C1 segment of cervical spinal cord (tissue), 14 donors: ENCODE measurements at places on chromosomes 16 and 17.

DNA sequence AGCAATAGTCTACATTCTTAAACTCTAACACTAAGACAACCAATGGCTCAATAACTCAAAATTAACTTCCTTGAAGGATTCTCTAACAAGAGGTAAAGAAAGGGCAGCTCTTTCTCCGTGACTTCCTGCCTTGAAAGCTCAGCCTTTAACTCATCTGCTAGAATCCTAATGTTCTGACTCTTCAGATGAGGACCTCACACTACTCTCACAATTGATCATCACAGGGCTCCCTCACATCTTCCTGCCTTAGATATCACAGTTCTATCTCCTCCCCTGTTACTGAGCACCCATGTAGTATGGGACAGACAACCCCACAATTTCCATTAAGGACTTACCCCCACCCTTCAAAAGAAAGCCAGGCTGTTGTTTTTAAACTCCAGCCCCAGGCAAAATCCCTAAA, 33.5 kb downstream of the SMURF2 start:
- DNase-seq, result no peak

DNA sequence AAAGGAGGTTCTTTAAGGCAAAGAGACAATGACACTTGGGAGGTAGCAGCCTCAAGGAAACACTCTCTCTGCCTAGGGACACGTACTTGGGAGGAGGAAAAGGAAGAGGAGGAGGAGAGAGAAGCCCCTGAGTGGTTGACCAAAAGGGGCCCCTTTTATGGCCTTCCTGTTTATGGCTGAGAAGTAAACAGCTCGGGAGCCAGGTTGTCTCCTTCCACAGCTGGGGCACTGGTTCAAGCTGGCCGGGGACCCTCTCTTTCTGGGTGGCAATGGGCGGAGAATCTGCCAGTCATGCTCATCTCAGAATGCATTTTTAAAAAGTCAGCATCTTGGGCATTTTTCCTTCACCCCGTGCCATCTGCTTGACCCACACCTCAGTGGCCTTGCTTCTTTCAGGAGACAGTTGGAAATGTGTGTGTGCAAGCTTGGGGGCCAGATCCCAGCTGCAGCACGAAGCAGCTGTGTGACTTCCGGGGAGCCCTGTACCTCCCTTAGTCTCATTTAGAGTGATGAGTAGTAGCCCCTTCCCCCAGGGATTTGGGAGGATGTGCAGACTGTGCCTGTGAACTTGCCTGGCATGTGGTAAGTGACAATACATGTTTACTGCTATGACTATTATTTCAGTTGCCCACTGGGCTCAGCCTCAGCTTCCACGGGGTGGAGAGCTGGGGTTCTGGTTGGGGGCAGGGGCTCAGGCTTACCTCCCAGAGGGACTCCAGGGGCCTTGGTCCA, 33.8 kb upstream of the SALL1 start:
- no peak for DNase-seq

DNA sequence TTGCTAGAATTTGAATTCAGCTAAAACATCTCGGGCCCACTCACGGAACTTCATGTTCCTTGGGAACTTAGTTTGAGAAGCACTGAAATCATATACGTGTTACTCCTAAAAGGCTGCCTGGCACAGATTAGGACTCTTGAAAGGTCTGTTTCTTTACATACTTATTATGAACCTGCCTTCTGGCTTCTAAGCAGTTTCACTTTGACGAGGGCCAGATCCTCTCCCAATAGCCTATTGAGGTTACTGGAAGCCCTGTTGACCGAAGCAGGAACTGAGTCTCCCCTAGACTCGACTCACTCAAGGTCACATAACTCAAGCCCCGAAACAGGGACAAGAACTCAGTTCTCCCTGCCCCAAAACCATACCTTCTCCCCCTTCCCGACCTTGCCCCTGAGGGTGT, 121.9 kb upstream of the PLCG2 start:
- DNase-seq, result no peak

DNA sequence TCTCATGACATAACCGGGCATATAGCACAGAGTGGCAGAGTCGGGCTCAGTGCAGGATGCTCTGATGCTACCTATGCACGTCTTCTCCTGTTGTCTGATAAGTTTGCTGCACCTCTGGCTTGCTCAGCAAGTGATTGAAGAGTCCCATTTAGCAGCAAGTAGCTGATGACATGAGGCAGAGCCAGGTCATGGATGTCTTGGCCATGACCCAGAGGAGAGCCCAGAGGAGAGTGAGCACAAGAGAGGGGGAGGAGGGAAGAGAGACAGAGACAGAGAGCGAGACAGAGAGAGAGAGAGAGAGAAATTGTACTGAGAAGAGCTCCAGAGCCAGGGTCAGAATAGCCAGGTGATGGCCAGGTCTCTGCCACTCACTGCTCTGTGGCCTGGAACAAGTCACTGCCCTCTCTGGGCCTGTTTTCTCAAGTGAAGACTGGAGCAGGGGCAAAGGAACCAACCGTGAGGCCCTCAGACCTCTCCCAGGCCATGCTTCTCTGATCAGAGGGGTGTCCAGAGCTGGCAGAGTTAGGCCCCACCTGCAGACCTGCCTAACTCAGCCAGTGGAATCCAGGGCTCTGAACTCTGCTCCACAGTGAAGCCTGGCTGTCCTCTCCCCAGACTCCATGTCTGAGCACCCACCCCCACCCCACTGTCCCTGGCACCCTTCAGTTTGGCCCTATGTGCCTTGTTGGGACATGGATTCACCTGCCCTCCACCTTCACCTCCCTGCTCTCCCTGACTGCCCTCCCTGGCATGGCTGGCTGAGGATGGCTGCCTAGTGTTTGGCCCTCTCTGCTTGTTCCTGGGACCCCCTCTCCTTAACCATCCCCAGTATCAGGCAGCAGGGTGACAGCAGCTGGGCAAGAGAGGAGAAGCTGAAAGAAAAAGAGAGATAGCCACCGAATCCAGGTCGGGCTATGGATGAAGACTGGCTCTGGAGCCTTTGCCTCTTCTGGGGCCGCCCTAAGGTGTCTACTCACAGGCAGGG, 4.3 kb upstream of the KRT35 start:
- no peak for DNase-seq

DNA sequence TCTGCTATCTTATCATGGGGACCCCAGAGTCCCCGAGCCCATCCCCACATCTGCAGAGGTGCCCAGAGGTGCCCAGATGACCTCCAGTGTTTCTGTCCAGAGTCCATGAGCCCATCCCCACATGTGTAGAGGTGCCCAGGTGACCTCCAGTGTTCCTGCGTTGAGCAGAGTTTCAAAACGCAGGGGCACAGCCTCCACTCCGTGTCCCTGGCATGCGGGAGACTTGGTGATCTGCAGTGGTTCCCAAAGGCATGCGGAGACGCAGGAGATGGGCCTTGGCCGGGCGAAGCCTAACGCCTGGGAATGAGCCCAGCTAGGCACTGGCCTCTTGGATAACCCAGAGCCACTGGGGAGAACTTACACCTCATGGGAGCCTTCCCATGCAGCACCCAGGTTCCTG, 41.3 kb downstream of the COX4I1 start:
- no peak for DNase-seq

GRCh38 chr17:8883353-8883752, 15.9 kb upstream of the PIK3R6 start:
- no peak for DNase-seq

DNA sequence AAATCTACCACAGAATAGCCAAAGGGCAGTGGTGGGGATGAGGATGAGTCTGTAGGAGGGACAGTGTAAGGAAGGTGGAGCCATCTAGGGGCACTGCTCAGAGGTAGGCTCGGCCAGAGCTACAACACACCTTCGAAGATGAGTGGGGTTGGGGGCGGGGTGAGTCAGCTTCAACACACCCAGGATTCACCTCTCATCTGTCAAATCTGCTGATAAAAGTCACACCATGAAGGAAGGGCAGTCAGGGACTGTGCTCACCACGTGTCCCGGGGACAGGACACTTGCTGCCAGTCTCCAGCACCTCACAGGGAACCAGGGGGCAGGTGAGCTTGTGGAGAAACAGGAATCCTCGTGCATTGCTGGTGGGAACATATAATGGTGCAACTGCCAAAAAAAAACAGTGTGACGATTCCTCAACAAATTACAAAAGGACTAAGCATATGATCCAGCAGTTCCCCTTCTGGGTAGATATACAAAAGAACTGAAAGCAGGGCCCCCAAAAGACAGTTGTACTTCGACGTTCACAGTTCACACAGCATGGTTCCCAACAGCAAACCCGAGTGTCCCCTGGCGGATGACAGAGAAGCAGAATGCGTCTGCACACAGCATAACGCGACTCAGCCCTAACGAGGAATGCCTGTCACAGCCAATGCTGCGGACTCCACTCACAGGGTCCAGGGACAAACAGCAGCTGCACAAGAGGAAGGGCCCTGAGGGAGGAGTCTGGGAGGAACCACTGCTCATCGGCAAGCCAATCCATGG, 133.1 kb downstream of the ANKRD11 start:
- peak; percentile 34 for DNase-seq

- DNase-seq, result no peak
These were observed 42.7 kb downstream of the CYB5B start for GRCh38 chr16:69467080-69467479.

DNA sequence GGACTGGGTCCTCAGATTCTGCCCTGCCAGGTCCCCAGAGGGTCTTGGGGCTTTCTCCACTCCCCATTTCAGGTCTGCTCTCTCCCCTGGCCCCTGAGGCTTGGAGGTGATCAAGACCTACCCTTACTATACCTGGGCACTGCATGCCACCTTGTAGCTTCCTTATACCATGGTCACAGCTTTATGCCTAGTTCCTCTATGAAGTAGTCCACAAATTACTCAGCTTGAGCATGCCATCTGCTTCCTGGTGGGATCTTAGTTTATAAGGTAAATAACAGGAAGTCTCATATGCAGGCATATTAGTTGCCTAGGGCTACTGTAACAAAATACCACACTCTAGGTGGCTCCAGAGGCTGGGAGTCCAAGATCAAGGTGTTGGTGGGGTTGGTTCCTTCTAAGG, 11.0 kb upstream of the PMFBP1 start:
- DNase-seq, result no peak

DNA sequence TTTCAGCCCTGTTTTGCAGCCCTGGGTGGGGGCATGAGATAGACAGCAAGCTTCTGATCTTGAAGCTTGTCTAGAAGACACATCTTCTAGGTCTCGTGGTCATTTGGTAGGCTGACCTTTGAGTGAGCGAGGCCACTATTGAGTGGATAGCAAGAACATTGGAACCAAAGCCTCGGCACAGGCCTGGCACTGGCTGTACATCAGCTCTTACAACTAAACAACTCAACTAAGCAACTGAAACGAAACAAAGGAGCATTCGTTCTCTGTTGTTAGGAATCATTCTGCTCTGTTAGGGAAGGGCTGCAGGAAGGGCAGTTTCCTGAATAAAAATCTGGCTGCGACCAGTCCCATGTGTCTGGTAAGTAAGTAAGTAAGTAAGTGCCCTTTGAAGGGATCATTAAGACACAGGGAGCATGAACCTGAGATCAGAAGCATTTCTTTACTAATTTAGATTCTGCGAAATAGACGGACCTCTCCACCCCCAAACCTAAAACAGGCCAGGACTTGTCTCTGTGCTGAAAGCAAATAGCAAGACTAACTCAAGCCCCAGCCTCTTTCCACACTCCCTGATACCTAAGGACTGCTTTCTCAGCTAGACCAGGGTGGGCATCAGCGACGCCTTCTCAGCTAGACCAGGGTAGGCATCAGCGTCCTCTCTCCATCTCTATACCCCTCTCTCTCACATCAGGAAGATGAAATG, 22.7 kb downstream of the CYB561 start:
- no peak for DNase-seq

GRCh38 chr16:85171759-85172454, 59.6 kb upstream of the CIBAR2 start:
- no peak for DNase-seq

- DNase-seq, result no peak
These were observed 129.4 kb downstream of the SHISA9 start for GRCh38 chr16:13030769-13031168.

DNA sequence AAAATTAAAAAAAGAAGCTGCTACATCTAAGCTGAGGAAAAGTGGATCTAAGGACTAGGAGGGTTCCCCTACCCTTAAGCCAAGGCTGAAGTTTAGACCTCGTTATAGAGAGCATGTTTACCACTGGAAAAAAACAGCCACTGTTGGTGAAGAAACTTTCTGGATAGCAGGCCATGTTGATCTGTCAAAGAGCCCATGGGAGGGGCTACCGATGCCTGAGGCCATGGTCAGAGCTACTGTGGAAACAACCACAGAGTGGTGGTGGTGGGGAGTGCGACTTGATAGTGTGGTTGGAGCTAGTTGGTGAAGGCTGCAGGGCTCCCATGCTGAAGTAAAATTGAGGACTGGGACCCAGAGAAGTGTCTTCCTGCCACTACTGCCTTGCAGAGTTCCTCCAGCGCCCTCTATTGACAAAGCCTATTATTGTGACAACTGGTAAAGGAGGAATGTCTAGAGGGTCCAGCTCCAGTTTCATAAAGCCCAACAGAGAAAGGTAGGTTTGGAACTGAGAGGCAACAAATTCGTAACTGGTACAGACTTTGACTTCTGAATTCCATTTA, 12.7 kb upstream of the FAM20A start:
- no peak for DNase-seq

- no peak for DNase-seq
These were observed 5.7 kb upstream of the SPNS2 start for GRCh38 chr17:4492721-4493561.

DNA sequence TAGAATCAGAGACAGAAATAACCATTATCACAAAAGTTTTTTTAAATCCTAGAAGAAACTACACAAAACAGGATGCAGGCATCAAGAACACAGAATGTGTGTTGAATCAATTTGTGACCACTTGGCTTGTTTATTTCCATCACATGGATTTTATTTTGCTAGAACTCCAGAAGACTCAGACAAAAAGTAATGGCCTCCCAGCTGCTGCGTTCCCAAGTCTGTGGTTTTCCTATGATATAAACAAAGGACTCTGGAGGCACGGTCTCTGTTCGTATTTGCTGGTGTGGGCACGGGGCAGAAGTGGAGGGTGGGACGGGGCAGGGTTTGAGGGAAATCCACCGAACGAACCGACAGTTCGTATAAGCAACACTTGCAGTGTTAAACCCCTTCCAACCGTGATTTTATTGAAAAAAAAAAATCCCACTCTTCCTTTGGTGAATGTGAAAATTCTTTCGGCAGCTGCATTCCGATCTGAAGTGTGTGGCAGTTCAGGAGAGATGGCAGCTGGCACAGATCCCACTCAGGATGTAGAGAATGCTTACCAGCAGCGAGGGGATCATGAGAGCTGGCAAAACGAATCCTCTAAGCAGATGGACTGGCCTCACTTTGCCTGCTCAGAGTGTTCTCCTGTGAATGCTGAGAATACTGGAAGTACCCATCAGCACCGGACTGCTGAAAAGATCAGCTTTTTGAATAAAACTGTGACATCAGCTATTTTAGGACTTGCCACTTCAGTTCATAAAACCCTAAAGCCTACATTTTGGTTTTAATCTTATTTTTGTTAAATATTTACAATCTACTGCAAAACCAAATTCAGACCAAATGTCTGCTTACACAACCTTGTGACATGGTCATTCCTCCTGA, 165.2 kb downstream of the VPS53 start:
- no peak for DNase-seq
